ENCODE measurements at places on chromosomes 5 and 9.

GRCh38 chr5:165783024-165783423, 2277.6 kb downstream of the MAT2B start:
- no peak for DNase-seq

- DNase-seq: peak; percentile 14
Measured at GRCh38 chr5:13179407-13180087, 764.9 kb downstream of the DNAH5 start.

GRCh38 chr5:98163796-98164493, 609.5 kb upstream of the RGMB start:
- peak; percentile 11 for DNase-seq

GRCh38 chr5:30592833-30593232, 600.7 kb upstream of the CDH6 start:
- no peak for DNase-seq

DNA sequence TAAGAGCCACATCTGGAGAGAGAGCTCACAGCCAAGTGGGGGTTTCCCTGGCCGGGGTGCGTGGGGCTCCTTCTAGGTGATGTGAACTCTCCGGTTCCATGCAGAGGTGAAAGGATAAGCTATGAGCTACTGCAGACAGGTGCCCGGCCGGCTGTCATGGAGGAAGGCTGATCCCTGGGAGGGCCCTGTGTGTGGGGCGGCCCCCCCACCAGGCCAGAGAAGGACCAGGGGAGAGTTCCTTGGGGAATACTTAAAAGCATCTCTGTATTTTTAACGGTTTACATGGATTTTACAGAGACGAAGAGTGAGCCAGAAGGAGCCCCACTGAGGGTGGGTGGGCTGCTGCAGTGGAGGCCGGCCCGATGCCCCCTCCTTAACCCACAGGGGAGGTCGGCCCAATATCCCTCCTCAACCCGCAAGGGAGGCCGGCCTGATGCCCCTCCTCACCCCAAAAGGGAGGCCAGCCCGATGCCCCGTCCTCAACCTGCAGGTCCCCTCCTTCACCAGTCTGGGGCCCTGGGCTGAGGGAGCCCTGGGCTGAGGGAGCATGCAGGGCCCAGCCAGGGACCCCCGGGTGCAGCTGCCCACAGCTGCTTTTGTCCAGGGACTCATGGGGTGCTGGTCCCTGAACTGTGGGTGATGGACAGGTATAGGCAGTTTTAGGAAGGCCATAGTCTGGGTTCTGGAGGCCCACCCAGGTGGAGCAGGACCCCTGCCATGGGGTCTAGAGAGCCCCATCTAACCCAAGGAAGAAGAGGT, 31.9 kb downstream of the MRPL36 start:
- DNase-seq: no peak

- no peak for DNase-seq
Measured at GRCh38 chr9:38029915-38030638, 39.0 kb downstream of the SHB start.

GRCh38 chr5:32251871-32252458, 60.8 kb downstream of the MTMR12 start:
- peak; percentile 85 for DNase-seq

DNA sequence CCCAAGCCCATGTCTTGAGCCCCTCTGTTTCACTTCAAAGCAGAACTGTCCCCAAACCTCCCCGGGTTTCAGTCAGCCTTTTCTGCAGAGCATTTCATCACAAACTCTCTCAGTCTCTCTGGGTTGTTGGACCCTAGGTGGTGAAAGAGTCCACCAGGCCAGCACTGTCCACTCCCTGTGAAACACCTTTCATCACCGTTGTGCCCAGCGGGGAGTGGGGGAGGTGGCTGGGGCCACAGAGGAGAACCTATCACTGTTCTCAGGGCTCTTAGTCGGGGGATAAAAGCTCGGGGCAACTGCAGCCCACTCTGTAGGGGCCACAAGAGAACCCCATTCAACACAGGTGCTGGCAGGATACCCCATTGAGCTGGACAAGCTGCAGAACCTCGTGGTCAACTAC, 5.4 kb upstream of the RABL6 start:
- DNase-seq: no peak

- DNase-seq: no peak
Measured at GRCh38 chr5:41878643-41879478, 8.6 kb upstream of the OXCT1 start.

DNA sequence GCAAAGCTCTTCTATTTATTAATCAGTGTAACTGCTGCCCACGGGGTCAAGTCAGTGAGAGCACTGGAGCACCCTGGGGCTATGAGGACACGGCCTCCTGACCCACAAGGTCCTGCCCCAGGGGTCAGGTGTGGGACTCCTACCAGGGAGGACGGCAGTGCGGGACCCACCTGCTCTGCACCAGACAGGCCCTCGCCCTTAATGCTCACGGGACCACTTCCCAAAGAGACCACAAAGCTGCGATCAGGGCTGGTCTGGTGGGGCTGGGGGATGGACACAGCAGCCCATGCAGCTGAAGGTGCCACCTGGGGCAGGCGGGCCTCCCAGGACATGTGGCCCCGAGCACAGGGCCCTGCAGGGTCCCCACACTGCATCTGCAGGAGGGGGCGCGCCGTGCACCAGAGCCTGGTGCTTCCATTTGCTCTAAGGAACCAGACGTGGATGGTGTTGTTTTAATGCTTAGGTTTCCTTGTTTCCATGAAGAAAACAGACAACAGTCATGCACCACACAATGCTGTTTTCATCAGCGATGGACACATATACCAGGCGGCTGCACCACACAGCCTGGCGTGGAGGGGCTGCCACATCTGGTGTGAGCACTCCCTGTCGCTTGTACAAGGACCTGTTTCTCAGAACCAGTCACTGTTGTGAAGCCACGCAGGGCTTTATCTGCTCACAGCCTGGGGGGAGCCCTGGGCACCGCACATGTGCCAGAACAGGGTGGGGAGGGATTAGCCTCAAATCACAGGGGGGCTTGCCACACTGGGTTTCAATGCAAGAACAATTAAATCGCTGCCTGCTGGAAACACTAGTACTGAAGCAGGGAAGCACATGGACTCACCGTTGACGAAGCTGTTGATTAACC, 22.6 kb downstream of the CLPTM1L start:
- no peak for DNase-seq

DNA sequence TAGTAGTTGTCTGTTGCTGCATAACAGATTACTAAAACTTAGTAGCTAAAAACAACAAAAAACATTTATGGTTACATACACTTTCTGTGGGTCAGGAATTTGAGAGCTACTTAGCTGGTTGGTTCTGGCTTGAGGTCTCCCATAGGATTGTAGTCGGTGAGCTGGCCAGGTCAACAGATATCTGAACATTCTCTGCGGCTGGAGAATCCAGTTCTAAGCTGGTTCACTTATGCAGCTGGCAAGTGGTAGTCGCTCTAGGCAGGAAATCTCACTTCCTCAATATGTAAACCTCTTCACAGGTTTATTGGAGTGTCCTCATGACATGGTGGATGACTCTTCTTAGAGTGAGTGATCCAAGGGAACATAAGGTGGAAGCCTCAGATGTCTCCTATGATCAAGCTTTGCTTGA, 65.7 kb upstream of the TNFAIP8 start:
- peak; percentile 8 for DNase-seq

DNA sequence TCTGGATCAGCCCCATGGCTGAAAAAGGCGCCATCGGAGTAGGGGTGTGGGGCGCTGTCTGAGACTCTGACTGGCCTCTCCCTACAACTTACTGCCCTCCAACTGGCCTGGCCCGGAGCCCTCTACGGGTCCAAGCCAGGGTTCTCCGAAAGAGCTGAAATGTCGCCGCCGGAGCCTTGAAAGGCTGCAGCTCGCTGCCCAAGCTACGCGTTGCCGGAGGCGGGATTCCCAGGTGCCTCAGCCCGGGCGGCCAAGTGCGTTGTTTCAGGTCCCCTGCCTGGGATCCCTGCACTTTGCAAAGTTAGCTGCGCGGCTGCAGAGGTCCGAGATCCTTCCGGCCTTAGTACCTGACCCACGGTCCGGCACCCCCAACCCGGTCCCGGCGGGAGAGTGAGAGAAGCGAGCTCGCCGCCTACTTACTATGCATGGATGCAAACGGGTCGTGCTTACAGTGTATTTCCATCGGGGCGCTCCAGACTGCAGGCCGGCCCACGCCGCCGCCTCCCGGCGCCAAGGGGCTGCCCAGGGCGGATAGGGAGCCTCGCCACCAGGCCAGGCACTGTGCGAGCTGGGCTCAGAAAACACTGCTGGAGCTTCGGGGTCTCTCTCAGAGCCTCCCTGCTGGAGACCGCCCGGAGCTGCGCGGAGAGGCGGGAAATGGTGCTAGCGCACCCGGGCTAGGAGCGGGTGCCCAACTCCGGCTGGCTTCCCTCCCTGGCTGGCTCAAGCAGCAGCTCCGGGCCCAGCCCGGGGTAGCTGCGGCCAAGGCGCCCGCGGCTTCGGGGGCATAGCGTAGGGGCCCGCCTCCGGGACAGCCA, 7.7 kb downstream of the PAX5 start:
- peak; percentile 66 for DNase-seq

- no peak for DNase-seq
Measured at GRCh38 chr9:10443181-10443867, 169.5 kb downstream of the PTPRD start.

Data from NCI-H1417 (cell line).